ENCODE measurements at places on chromosomes 1 and 21.

DNA sequence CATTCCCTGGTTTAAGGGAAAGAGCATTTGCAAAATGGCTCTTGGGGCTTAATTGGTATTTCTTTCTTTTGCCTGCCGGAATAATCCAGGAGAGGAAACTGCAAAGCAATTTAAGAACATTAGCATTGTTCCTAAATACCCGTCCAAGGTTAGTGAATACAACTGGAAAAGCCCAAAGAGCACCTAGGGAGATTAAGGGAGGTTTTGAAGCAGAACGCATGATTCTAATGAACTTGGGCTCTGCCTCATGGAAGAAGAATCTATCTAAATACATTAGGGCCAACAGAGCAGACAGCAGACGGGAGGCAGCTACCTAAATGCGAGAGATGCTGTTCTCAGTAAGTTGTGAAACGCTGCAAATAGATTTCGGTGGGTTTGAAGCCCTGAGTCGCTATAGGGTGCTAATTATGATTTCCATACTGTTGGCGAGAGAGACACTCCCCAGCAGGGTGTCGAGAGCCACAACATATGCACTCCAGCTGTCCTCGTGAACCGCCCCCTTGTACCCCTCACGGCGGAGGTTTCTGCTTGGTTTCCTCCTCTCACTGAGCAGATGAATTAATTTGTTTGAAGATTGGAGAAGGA lies 326.7 kb upstream of the CAMK1G start:
- DNase-seq: no peak

DNA sequence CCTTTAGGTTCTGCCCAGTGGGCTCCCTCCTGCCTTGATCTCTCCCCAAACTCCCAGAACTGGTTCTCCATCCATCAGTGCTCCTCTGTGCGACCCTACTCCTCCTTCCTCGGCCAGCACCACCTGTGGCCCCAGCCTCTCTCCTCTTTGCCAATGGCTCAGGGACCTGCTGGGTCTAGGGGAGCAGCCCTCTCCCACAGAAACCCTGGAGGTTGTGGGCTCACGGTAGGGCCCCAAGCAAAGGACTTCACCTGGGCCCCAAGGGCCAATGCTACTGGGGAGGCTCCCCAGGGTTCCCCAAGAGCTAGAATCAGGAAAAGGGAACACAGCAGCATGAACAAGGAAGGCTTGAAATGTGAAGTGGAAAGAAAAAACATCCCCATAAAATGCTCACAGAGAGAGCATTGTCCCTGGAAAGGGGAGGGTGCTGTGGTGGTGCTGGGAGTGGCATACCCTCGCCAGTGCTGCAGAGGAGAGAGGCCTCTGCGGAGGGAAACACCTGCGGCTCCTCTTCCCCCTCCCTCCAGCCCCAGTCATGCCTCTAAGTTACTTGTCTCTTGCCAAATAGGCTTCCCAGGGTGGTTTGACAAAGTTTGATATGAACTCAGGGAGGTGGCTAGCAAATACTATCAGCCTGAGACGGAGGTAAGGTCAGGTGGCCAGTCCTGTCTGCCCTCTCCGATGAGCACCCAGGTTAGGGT lies 2.5 kb downstream of the TMEM63A start:
- no peak for DNase-seq

DNA sequence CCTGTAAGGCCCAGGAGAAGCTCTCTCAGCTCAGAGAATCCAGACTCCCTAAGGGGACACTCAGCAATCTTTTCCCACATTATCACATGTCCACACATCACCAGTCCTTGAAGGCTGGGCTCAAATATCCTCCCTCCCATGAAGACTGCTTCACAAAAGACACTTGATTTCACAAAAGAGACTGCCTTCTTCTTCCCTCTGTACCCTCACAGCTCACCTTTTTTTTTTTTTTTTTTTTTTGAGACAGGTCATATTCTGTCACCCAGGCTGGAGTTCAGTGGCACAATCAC lies 1.5 kb downstream of the CD58 start:
- no peak for DNase-seq

DNA sequence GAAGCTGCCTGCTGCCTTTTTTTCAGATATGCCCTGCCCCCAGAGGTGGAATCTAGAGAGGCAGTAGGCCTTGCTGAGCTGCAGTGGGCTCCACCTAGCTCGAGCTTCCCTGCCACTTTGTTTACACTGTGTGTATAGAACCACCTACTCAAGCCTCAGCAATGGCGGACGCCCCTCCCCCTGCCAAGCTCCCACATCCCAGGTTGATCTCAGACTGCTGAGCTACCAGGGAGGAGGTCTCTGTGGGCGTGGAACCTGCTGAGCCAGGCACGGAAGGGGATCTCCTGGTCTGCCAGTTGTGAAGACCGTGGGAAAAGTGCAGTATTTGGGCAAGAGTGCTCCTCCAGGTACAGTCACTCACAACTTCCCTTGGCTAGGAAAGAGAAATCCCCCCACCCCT lies 65.1 kb downstream of the MSH4 start:
- no peak for DNase-seq

GRCh38 chr1:245751116-245751515 lies 596.3 kb downstream of the KIF26B start:
- DNase-seq: no peak

- DNase-seq: no peak
Observed at GRCh38 chr1:98887507-98887906, 117.2 kb downstream of the PLPPR5 start.

- DNase-seq: no peak
Observed at GRCh38 chr1:180981596-180982387, 40.9 kb downstream of the STX6 start.

GRCh38 chr1:171355727-171356126 lies 41.7 kb downstream of the FMO4 start:
- DNase-seq: no peak

DNA sequence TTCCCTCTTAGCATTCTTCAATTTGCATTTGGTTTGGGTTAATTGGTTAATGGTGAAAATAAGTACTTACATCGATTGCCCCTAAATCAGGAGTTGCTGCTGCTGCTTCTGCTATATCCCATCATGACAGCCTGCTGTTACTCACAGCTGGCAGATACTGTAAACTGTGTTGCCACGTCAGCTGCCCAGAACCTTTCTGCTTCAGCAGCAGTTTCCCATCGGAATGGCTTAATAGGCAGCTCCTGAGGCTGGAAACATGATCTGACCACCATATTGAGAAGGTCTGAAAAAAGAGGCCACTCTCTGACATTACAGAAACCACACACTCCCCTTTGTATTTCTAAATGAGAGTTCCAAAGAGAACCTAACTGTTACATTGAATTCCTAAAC lies 14.3 kb upstream of the SEC16B start:
- DNase-seq: peak; percentile 1

- no peak for DNase-seq
Observed at GRCh38 chr1:94255476-94255875, 18.1 kb upstream of the ARHGAP29 start.

GRCh38 chr1:115982400-115982799 lies 6.1 kb downstream of the SLC22A15 start:
- DNase-seq: no peak

- DNase-seq: no peak
Observed at GRCh38 chr1:180970333-180971079, 52.2 kb downstream of the STX6 start.

GRCh38 chr1:94117259-94117851 lies 3.6 kb downstream of the ABCA4 start:
- no peak for DNase-seq

- no peak for DNase-seq
Observed at GRCh38 chr21:42040411-42041180, 30.4 kb upstream of the ZBTB21 start.

DNA sequence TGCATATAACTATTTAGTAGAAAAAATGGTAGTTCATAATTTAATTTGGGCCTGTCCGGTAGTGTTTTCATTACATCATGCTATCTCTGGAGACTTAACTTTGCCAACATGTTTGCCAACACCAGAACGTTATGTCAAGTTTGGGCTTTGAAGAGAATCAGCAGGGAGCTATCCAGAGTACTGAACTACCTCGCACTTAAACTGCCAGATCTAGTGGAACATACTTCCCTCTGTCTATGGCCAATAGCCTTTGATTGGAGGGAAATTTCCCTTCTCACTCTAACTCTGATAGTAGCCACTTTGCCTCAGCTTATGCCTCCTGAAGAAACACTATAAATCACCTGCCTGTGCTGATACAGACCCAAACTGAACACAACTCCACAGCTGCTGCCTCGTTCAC lies 10.0 kb downstream of the LRRC53 start:
- DNase-seq: no peak

DNA sequence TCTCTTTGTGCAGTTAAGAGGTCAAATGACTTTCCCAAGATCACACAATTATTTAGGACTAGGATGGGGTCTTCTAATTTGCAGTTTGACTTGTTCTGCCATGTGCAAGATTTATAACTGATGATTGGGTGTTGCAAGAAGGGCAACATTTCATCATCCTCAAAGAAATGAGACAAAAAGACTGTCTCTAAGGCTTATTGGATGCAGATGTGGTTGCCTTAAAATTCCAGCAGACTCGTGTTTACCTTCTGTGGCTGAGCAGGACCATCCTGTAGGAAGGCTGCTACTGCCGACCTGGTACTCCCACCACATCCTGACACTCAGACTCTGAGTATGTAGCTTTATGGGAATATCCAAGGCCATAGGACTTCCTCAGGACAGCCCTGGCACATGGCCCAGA lies 99.9 kb upstream of the SGIP1 start:
- no peak for DNase-seq

GRCh38 chr1:110188035-110188618 lies 22.0 kb upstream of the KCNC4 start:
- no peak for DNase-seq

GRCh38 chr1:26684763-26685508 lies 10.9 kb upstream of the ARID1A start:
- DNase-seq: no peak

DNA sequence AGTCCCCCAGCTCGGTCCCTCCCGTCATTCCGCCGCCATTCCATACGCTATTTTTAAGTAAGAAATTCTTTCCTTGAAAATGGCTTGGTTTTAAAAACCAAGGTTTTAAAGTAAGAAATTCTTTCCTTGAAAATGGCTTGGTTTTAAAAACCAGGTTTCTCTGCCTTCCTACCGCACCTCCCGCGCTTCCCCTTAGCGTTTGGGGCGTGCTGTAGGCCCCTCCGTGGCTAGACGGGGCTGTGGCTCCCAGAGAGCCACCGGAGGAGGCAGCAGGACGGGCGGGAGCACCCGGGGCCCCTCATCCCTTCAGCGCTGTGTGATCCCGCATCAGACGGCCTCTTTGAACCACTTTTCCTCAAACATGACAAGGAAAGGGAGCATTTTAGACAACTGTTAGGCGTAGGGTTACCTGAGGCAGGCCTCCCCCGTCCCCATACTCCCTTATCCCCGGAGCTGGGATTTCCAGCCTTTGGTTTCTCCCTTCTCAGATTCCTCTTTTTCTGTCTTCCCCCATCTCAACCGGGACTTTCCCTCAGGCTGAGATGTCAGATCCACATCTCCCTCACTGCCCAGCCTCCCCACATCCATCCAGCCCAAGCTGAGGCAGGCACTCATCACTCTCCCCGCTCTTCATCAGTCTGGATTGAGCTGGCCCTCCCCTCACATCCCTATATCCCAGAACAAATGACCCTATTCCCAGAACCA lies 541 bp upstream of the CD58 start:
- DNase-seq: no peak

All from NCI-H748 treated with DMSO at 0.1 percent for 48 hours (cell line).